Natural killer cell treated with Interleukin-12 subunit alpha and Interleukin-12 subunit beta and Interleukin-15 and Interleukin-18, amount 100 ng/mL, for 72 hours (primary cell): ENCODE measurements at places on chromosomes 2 and 18. TPM values are rescaled to one million over a fixed set of nuclear protein-coding genes. Genes with fewer than 3 reads are reported as not detected.

RBFA gene
- total RNA-seq, result 23.0 TPM

FBLN7 gene
- total RNA-seq, result 0.61 TPM

FZD7 gene
- total RNA-seq, result 1.6 TPM

NOSTRIN gene
- total RNA-seq, result not detected

PAIP2B gene
- 1.2 TPM for total RNA-seq

HRH4 gene
- total RNA-seq, result 0.53 TPM

KDM3A gene
- total RNA-seq, result 44.6 TPM

ANKRD30BL gene
- total RNA-seq, result not detected

MARS2 gene
- 16.2 TPM for total RNA-seq

TCF23 gene
- total RNA-seq, result not detected

FAM237A gene
- total RNA-seq, result not detected

ECEL1 gene
- not detected for total RNA-seq

CHST9 gene
- total RNA-seq, result not detected
